CD4-positive, alpha-beta T cell treated with Interleukin-15 for 4 hours (primary cell): ENCODE measurements at places on chromosomes 1 and 21.

GRCh38 chr21:43864962-43865539, at the start of gene AGPAT3:
AGPAT3 (plus strand) TSS chr21:43865223; CDS start chr21:43959682, 94,459 bp downstream.
- DNase-seq, result peak; percentile 22

DNA sequence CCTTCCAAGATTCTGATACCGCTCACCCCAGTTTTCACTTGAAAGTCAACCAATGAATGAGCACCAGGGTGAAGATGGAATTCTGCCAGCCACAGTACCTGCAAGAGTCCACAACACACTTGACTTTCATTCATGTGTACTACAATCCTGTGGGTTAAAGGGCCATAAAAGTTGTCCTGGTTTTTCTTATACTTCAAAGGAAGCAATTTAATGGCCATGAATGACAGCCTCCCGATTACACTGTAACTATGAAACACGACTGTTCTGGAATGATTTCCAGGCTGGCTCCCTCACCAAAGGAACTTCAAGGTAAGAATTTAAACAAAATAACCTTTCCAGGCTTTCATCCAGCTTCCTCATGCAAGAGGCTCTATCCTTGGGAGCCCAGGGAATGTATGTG, 502.8 kb downstream of the SMYD3 start:
- DNase-seq, result no peak

GRCh38 chr1:45047032-45047431, 35.0 kb downstream of the UROD start:
- DNase-seq, result no peak

DNA sequence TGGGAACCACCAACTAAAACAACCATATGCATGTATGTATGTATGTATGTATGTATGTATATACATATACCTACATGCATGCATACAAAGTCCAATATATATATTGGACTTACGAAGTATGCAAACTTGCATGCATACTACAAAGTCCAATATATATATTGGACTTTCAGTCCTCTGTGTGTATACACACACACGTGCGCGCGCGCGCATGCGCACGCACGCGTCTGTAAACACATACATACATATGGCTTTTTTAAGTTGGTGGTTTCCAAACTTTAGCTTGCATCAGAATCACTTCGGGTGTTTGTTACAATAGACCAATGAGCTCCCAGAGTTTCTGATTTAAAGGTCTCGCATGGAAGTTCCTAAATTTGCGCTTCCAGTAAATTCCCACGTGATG, 197.5 kb upstream of the C1orf87 start:
- DNase-seq, result no peak

GRCh38 chr21:15221799-15222386, 157.1 kb upstream of the NRIP1 start:
- DNase-seq, result no peak

DNA sequence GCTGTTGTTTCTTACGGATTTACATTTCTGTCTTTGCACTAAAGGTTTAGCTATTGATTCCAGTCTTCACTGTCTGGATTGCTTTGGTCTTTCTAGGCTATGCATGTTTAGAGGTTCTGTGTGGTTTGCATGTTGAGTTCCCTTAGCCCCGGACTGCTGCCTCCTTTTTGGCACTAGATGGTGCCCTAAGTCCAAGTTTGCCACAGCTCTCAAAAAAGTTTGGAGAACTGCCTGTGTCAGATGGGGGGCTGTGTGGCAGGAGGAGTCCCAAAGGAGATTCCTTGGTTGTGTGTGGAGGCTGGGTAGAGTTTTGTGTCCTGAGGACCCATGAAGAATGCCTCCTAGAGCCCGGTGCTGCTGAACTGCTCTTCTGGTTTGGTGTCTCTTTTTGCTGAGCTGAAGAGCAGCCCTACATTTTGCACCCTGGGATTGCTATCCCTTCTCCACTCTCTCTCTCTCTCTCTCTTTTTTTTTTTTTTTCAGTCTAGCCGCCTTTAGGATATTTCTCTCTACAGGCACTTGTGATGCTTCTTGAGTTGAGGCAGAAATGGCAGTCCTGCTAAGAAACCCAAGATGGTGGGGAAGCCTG, 74.4 kb downstream of the PTGS2 start:
- DNase-seq, result peak; percentile 7

GRCh38 chr1:112460615-112461014, 48.1 kb upstream of the WNT2B start:
- no peak for DNase-seq

DNA sequence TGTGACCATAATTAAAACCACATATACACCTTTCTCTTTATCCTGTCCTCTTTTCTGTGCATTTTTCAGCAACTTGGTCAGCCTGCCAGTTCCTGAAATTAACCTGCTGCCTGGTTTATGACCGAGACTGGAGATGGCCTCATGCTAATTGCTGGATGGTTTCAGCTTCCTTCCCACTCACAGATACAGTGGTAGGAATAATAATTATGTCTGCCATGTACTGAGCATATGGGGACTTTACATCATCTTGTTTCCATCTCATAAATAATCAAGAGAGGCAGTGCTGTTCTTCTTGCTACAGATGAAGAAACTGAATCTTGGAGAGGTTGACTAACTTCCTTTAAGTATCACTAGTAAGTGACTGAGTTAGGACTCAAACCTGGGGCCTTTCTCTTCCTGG, 148.2 kb downstream of the NOS1AP start:
- DNase-seq, result no peak

GRCh38 chr1:186518395-186518794, 57.5 kb upstream of the PDC start:
- DNase-seq, result no peak

DNA sequence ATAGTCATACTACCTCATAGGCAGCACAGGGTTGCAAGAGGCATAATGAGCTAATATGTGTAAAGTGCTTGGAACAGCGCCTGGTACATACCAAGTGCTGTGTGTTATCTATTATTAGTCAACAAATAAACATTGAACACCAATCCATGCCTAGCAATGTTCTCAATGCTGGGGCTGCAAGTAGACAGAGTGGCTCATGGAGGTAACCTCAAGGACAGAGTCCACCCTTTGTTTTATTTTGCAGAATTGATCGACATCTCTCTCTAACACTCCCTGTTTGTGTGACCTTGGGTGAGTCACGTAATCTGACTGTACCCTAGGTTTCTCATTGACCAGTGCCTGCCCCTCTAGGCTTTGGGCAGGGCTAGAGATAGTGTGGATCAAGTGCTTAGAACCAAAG, 164.0 kb upstream of the KLHDC7A start:
- no peak for DNase-seq

- DNase-seq, result no peak
Measured at GRCh38 chr1:20069874-20070273, at the start of gene PLA2G5. PLA2G5 (plus strand) TSS chr1:20070194; CDS start chr1:20084831, 14,637 bp downstream.

- no peak for DNase-seq
Measured at GRCh38 chr1:221451741-221452140, 290.1 kb downstream of the DUSP10 start.
